Right lobe of liver (tissue), 6 donors: ENCODE measurements at places on chromosomes 4 and X. TPM values are rescaled to one million over a fixed set of nuclear protein-coding genes. Genes with fewer than 3 reads are reported as not detected.

The SMR3B gene
- total RNA-seq, result not detected

The RPS6KA3 gene
- 47.5 TPM for total RNA-seq

The ZNF718 gene
- total RNA-seq, result 1.7 TPM

The TLR1 gene
- total RNA-seq, result 9.3 TPM

The DSPP gene
- not detected for total RNA-seq

The FGF5 gene
- not detected for total RNA-seq

The MAP7D2 gene
- 0.25 TPM for total RNA-seq

The BOD1L1 gene
- 12.2 TPM for total RNA-seq

GRCh38 chrX:149512225-149512885 is 7.2 kb upstream of the IDS start:
- H3K36me3 ChIP-seq, result no peaks in the 10 kb centered on the region
- no peaks in the 10 kb centered on the region for H3K4me1 ChIP-seq
- peak; percentile 51 for DNase-seq
- no peaks in the 10 kb centered on the region for H3K27me3 ChIP-seq
- H3K4me3 ChIP-seq, result no peak overlapping the region

DNA sequence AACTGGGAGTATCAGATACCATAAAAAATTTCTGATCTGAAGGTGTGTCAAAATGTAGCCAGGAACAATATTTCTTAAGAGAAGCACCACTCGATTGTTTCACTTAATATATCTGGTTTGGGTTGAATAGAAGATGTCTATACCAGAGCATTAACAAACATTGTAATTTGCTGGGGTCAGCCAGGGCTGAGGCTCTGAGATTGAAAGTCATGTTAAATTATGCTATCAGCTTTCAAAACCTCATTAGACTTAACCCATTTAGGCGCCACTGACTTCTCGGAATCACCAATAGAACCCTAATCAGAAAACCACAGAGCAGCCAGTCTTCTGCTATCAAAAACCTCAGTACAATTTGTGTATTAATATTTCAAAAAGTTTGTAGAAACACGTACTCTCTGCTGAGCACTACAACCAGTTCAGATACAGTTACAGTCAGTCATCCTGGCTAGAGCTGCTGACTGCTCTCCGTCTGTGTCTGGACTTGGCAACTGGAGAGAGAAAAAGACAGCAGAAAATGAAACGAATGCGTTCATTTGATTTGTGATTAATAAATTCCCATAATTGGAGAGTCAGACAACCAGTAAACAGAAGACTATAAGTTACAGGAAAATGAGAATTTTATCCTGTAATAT is 848.6 kb upstream of the PABPC4L start:
- H3K4me3 ChIP-seq, result no peak overlapping the region
- H3K4me1 ChIP-seq, result no peaks in the 10 kb centered on the region
- DNase-seq, result no peak
- H3K27me3 ChIP-seq, result no peaks in the 10 kb centered on the region
- H3K27ac ChIP-seq, result no peak overlapping the region

DNA sequence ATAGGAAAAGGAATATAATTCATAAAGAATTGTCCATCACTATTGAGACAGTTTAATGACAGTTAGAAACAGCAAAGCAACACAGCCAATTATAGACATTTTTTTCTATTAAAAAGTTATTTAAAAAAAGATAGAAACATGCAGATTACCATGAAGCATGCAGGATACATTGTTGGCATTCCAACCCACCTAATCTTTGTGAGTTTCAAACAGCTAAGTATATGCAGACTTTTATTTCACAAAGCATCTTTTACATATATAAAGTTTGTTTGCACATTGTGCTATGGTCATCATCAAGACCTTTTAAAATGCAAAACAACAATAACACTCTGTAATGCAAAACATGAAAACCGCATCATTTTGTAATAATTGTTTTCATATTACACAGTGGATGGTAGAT is 125.9 kb upstream of the ETNPPL start:
- H3K36me3 ChIP-seq, result no peaks in the 10 kb centered on the region
- no peaks in the 10 kb centered on the region for H3K27me3 ChIP-seq
- H3K4me3 ChIP-seq, result no peak overlapping the region
- no peak overlapping the region for H3K27ac ChIP-seq
- no peaks in the 10 kb centered on the region for H3K4me1 ChIP-seq

DNA sequence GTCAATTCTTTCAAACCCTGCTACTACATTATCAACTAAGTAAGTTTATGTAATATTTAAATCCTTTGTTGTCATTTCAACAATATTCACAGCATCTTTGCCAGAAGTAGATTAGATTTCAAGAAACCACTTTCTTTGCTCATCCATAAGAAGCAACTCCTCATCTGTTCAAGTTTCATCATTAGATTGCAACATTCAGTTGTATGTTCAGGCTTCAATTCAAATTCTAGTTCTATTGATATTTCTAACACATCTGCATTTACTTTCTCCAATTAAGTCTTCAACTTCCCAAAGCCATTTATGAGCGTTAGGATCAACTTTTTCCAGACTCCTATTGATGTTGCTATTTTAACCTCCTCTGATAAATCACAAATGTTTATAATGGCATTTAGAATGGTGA is 66.1 kb downstream of the BMP3 start:
- no peaks in the 10 kb centered on the region for H3K4me1 ChIP-seq
- no peak overlapping the region for H3K27ac ChIP-seq
- no peak for DNase-seq
- H3K4me3 ChIP-seq, result no peak overlapping the region

DNA sequence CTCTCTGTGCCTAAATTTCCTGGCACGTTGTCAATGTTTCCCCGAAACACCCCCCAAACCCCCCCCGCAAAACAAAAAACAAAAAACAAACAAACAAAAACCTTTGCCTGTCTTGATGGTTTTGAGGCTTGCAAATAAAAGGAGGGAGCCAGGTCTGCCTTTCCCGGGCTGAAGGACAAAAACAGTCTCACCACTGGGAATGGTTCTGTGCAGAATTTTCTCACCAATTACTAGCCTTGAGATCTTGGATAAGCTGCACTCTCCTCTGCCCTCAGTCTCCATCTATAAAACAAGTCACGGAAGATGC is 15.5 kb downstream of the NKX3-2 start:
- no peaks in the 10 kb centered on the region for H3K36me3 ChIP-seq
- H3K27ac ChIP-seq, result no peak overlapping the region
- H3K27me3 ChIP-seq, result peaks cover 8% of the 10 kb centered on the region
- no peak overlapping the region for H3K4me3 ChIP-seq
- no peak for DNase-seq

GRCh38 chr4:183541010-183541751 is 36.3 kb downstream of the ING2 start:
- no peak for DNase-seq
- no peaks in the 10 kb centered on the region for H3K4me1 ChIP-seq
- no peaks in the 10 kb centered on the region for H3K36me3 ChIP-seq
- no peak overlapping the region for H3K27ac ChIP-seq
- H3K4me3 ChIP-seq, result no peak overlapping the region

DNA sequence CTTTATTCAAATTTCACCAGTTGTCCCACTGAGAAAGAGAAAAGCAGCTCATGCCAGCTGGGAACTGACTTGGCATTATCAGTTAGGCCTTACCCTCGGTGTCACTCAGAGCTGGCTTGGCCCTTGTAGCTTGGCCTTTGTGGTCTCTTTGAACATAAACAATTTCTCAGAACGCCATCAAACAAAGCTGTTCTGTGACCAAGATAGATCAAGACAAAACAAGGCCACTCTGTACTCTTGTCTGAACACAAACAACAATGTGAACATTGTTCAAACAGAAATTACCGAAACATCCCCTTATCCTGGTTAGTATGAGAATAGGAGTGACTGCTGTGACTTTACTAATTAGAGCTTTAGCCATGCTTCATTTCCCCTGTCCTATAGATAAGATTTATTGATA is 57.2 kb downstream of the DIPK2B start:
- H3K4me3 ChIP-seq, result no peak overlapping the region
- H3K4me1 ChIP-seq, result no peaks in the 10 kb centered on the region
- no peaks in the 10 kb centered on the region for H3K36me3 ChIP-seq
- H3K27ac ChIP-seq, result no peak overlapping the region
- no peak for DNase-seq
- H3K27me3 ChIP-seq, result no peaks in the 10 kb centered on the region

DNA sequence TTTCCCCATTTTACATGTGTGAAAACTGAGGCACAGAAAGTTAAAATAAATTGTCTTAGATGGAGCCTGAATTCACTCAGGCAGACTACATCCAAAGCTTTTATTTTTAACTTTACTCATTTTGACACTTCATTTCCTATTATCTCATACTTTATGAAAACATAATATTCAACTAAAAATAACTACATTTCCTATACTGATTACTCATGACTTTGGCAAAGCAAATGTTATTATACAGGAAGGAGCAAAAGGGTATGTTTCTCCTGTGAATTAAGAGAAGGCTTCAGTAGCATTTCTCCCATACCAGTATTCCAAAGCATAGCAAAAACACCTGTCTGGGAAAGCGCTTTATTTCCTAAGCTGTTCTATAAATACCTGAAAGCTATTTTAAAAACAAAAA is 178.6 kb downstream of the ADAMTS3 start:
- DNase-seq, result no peak
- no peak overlapping the region for H3K4me3 ChIP-seq
- H3K27me3 ChIP-seq, result no peaks in the 10 kb centered on the region
- H3K27ac ChIP-seq, result no peak overlapping the region

DNA sequence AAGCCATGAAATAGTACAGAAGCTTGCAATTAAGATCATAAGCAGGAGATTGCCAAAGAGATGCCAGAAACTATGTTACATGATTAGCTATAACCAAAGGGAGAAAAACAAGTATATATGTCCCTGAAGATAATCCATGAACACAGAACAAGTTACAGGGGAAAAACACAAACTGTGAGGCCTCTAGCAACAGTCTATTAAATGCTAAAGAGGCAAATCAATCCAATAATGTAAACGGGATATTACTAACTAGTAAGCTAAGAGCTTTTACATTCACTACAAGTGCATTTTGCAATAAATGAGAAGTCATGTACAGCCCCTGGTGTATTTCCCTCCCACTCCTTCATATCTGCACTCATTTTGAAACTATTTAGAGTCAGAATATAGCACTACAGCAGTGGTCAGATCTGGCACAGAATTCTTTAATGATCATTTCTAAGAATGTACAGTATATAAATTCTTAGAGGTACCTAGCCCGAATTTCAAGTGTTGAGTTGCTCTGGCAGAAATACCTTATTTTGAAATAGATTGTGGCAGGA is 449.8 kb upstream of the SMIM31 start:
- DNase-seq, result no peak
- H3K4me3 ChIP-seq, result no peak overlapping the region
- H3K36me3 ChIP-seq, result no peaks in the 10 kb centered on the region
- no peak overlapping the region for H3K27ac ChIP-seq
- H3K27me3 ChIP-seq, result no peaks in the 10 kb centered on the region

DNA sequence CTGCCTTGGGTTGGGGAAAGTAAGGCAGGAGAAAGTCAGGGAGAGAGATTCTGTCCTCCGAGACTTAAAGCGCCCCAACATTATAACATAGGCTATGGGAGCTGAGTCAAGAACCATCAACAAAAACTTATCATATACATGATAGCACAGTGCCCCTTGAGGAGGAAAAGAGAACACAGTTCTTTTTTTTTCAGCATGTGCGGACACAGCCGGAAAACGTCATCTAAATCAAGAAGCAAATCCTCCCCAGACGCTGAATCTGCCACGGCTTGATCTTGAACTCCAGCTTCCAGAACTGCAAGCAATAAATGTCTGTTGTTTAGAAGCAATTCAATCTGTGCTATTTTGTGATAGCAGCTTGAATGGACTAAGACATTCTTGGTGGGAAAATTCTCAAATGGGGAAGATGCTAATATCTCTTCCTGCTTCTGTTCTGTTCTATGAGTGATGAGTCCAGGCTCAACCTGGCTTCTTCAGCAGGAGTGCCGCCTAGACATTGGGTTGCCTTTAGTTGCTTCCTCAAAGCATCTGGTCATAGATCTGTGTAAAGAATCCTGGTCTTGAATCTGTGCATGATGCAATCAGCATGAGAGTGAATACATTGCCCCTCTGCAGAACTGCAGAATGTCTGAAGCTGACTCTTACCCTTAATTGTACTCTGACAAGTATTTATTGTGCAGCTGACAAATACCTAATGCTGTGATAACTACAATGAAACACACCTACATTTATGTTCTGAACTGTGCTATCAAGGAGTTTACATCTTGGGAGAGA is 549.8 kb upstream of the PRKX start:
- no peak for DNase-seq
- no peak overlapping the region for H3K27ac ChIP-seq
- no peaks in the 10 kb centered on the region for H3K4me1 ChIP-seq
- no peak overlapping the region for H3K4me3 ChIP-seq

DNA sequence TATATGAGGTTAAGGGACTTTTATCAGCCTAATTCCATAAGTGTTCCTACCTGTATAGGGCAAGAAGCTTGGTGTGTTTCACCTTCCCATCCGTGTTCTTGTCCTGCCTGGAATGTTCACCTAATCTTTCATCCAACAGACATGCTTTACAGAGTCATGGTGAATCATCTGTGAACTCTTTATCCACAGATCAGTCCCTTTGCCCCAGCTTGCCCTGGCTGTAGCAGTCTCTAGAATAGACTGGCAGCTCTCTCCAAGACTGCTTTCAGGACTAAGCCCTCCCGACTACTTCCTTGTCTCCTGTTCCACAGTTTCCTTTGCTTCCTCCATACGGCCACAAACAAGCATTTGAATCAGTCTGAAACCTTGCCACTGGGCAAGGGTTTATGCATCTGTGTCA is 177.9 kb upstream of the IL15 start:
- no peak overlapping the region for H3K4me3 ChIP-seq
- H3K36me3 ChIP-seq, result no peaks in the 10 kb centered on the region
- no peaks in the 10 kb centered on the region for H3K4me1 ChIP-seq
- no peak for DNase-seq
- H3K27ac ChIP-seq, result no peak overlapping the region

DNA sequence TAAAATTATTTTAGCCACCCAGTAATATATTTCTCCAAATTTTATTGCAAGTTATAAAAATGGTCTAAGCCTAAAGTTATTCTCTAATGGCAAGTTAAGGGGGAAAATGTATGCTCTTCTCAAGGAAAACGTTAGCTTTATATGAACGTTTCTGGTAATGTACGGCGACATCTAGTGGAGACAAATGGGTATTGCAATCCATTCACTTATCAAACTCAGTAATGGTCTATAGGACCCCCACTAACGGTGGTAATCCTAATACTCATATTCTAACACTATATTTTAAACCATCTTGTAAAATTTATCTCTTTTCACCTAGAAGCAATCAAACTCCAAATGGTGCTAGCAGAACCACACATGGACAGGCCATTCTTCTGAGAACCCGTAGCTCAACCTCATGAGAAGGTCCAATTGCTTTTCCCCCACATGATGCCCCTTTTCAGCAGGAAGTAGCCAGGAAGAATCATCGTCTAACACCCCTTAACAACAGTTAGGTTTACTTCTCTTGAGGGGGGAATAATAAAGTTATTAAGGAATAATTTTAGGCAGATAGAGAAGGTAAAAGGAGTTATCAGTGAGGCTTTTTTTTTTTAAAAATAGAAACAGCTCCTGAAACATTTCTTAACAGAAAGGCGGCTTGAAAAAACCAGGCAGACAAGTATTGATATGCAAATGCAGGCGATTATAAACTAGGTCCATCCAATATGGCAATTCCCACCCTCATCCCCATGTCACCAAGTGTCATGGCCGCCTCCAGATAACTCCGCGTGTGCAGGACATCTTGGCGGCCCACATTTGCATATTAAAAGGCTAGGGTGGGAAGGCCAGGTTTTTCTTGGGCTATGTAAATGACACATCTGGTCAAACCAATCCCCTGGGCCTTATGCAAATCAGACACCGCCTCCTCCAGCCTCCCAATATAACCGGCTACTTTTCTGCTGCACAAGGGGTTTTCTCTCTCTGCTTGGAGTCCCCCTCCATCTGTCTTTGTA is 35.0 kb downstream of the NUDT11 start:
- DNase-seq, result no peak
- no peaks in the 10 kb centered on the region for H3K4me1 ChIP-seq
- no peaks in the 10 kb centered on the region for H3K27me3 ChIP-seq
- H3K36me3 ChIP-seq, result no peaks in the 10 kb centered on the region
- no peak overlapping the region for H3K27ac ChIP-seq
